AG04450 (cell line): ENCODE measurements at places on chromosomes 3 and 15.

GRCh38 chr3:80676866-80677265 is 909.1 kb upstream of the ROBO1 start:
- DNase-seq = no peak

DNA sequence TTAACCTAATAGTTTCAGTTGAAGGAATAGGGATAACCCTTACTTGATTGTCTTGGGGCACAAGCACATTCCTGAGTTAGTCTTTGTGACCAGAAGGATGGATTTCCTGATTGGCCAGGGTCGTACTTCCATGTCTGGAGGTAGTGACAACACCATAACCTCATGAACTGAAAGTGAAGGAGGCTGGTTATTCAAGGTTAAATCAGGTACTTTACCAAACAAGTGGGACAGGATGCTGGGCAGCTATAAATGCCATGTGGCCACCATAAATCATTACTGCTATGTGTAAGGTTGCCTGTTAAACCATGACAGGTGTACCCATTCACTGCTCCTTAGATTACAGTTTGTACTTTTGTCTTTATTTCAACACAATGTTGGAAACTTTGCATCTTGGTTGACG is 128.3 kb upstream of the SAMMSON start:
- DNase-seq = no peak

- no peak for DNase-seq
Measured at GRCh38 chr15:85733416-85733815, 61.3 kb downstream of the KLHL25 start.

GRCh38 chr3:141331377-141332318 is 36.7 kb upstream of the ZBTB38 start:
- peak; percentile 86 for DNase-seq

DNA sequence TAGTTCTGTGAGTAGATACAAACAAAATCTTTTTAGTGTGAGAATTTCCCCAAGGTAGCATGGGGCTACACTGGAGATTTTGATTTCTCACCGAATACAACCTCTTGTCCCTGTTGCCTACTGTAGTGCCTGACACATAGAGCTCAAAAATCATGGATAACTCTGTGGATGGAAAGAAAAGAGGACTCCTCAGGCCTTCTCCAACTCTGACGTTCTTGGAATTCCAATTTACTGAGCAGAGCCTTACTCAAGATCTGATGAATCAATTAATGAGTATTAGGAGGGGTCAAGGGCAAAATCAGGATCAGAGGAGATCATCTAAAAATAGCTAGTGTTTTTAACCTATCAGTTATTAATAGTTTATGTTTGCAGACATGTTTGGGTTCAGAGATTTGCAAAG is 46.7 kb upstream of the PYDC2 start:
- DNase-seq = no peak

GRCh38 chr3:166201476-166201875 is 364.3 kb upstream of the BCHE start:
- DNase-seq = no peak
